ENCODE measurements at places on chromosomes 4 and X.

DNA sequence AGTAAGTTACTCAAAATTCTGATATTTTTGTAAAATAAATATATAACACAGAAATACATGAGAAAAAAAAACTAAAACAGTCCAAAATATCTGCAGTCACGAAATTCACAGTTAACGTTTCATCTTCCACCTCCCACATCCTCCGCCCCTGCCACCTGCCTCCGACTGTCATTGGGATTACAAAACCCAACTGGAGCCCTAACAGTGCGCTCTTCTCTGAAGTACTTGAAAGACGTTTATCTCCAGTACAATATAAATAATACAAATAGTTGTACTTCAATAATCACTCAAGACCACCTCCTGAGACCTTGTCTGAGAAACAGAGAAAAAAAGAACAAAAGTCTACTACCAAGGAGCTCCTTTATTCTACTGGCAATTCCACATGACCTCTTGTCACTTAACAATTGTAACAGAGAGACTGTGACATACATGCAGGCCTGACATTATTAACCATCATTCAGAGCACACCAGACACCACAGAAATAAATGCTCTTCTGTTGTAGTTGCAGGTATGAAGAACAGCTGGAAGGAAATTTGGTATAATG is 280.6 kb downstream of the PPP3CA start:
- peaks cover 11% of the 10 kb centered on the region for H3K4me1 ChIP-seq
- H3K27ac ChIP-seq, result no peak overlapping the region
- no peaks in the 10 kb centered on the region for H3K36me3 ChIP-seq
- H3K27me3 ChIP-seq, result no peaks in the 10 kb centered on the region

DNA sequence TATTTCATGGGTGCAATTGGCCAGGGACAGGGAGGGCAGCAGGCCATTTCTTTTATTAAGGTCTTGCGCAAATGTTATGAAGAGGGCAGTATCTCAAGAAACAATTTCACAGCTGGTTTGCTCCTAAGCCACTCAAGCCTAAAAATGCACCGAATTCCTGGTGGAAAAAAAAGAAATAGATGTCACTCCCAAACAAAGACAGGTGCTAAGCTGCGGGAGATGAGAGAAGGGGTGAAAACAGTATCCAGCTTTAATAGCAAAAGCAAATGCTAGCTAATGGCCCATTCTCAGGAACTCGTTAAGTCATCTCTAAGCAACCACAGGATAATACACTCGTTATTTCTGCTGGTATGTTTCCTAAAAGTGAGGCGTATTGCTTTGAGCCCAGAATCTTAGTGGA is 116.4 kb downstream of the ARX start:
- DNase-seq, result no peak
- no peaks in the 10 kb centered on the region for H3K27me3 ChIP-seq
- H3K4me1 ChIP-seq, result no peaks in the 10 kb centered on the region
- H3K4me3 ChIP-seq, result no peak overlapping the region
- H3K36me3 ChIP-seq, result no peaks in the 10 kb centered on the region

- no peak for DNase-seq
- no peak overlapping the region for H3K27ac ChIP-seq
- H3K27me3 ChIP-seq, result peaks cover 6% of the 10 kb centered on the region
- no peaks in the 10 kb centered on the region for H3K4me1 ChIP-seq
- H3K36me3 ChIP-seq, result no peaks in the 10 kb centered on the region
These were observed 821 bp downstream of the ASMTL start for GRCh38 chrX:1451661-1452515.

GRCh38 chr4:140867356-140867755 is 111.2 kb upstream of the TBC1D9 start:
- peak overlapping the region; percentile 70 for H3K27ac ChIP-seq
- H3K4me1 ChIP-seq, result peaks cover 39% of the 10 kb centered on the region
- DNase-seq, result peak; percentile 76

DNA sequence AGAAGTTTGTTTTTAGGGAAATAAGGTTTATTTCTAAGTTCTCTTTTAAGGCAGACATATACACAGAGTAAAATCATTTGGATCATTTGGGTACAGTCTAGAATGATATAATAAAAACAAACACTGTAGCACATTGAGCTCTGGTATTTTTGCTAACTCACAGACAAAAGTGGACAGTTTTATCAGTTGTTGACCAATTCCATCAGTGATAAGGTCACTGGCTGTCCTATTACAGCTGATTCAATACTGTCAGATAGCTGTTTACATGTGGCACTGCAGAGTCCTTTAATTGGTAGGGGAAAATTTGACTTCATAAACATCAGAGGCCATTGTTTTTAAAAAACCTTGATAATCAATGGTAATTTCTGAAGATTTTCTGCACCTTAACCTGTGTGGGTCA is 3.5 kb downstream of the IBSP start:
- no peak for DNase-seq
- H3K4me1 ChIP-seq, result no peaks in the 10 kb centered on the region

DNA sequence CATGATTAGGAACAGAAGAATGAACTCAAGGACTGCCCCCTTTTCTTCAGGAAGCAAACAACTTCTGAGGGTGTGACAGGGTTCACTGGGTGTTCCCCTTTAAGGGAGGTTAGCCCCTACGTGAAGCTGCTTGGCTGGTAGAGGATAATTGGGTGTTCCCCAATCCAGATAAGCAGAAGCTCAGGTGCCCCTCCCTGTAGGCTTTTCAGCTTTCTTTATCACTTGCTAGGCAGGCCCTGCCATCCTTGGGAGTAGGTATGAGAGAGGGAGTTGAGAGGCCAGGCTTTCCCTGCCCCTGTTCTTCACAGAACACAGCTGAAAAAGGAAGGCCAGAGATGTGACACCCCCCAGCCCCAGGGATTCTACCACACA is 44.2 kb downstream of the RTL9 start:
- no peak for DNase-seq
- no peaks in the 10 kb centered on the region for H3K36me3 ChIP-seq
- H3K27ac ChIP-seq, result no peak overlapping the region
- H3K27me3 ChIP-seq, result no peaks in the 10 kb centered on the region
- H3K4me1 ChIP-seq, result no peaks in the 10 kb centered on the region

DNA sequence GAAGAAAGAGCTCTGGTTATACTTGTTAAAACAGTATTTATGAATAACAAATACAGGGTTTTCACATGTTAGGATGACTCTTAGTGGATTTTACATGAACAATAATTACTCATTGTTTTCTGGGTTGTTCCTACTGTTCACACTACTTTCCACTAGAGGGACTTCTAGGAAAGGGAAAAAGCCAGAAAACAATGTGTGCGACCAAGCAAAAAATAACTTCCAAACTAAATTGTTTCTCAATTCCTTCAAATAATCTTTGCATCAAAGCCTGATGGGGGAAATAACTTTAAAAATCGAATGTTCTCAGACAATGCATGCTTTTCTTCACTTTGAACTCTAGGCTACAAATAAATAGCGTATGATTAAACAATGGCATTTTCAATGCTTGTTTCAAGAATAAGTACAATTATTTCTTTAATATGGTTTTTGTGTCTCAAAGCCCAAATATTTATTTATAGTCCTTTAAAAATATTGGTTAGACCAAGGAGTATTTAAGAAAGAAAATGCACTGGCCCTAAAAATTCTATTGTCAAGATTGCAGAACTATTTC is 72.1 kb upstream of the ETNPPL start:
- no peaks in the 10 kb centered on the region for H3K36me3 ChIP-seq
- H3K27me3 ChIP-seq, result no peaks in the 10 kb centered on the region
- H3K4me1 ChIP-seq, result peaks cover 18% of the 10 kb centered on the region
- DNase-seq, result peak; percentile 55
- H3K27ac ChIP-seq, result no peak overlapping the region
- H3K4me3 ChIP-seq, result no peak overlapping the region

- H3K4me3 ChIP-seq, result no peak overlapping the region
- no peaks in the 10 kb centered on the region for H3K27me3 ChIP-seq
- no peak overlapping the region for H3K27ac ChIP-seq
- no peaks in the 10 kb centered on the region for H3K4me1 ChIP-seq
- no peaks in the 10 kb centered on the region for H3K36me3 ChIP-seq
- DNase-seq, result peak; percentile 1
These were observed 151.3 kb downstream of the RTL9 start for GRCh38 chrX:110509755-110510532.

- H3K27ac ChIP-seq, result no peak overlapping the region
- H3K4me1 ChIP-seq, result peaks cover 42% of the 10 kb centered on the region
- no peaks in the 10 kb centered on the region for H3K27me3 ChIP-seq
- DNase-seq, result peak; percentile 53
- no peaks in the 10 kb centered on the region for H3K36me3 ChIP-seq
These were observed 62.1 kb upstream of the CCDC160 start for GRCh38 chrX:134174859-134175258.

GRCh38 chrX:10158279-10159144 is 1.7 kb downstream of the CLCN4 start:
- H3K4me1 ChIP-seq, result peaks cover 7% of the 10 kb centered on the region
- H3K27me3 ChIP-seq, result no peaks in the 10 kb centered on the region
- H3K4me3 ChIP-seq, result peak overlapping the region; percentile 36
- DNase-seq, result peak; percentile 42

GRCh38 chr4:101065346-101065745 is 282.0 kb downstream of the PPP3CA start:
- no peaks in the 10 kb centered on the region for H3K36me3 ChIP-seq
- H3K4me1 ChIP-seq, result peaks cover 6% of the 10 kb centered on the region
- H3K27me3 ChIP-seq, result no peaks in the 10 kb centered on the region
- DNase-seq, result no peak
- H3K4me3 ChIP-seq, result no peak overlapping the region

Measured in cardiac muscle cell (in vitro differentiated cells and primary cell).